Activated T-cell treated with anti-CD3 and anti-CD28 coated beads for 4 hours (primary cell): ENCODE measurements at places on chromosomes 5 and 9.

DNA sequence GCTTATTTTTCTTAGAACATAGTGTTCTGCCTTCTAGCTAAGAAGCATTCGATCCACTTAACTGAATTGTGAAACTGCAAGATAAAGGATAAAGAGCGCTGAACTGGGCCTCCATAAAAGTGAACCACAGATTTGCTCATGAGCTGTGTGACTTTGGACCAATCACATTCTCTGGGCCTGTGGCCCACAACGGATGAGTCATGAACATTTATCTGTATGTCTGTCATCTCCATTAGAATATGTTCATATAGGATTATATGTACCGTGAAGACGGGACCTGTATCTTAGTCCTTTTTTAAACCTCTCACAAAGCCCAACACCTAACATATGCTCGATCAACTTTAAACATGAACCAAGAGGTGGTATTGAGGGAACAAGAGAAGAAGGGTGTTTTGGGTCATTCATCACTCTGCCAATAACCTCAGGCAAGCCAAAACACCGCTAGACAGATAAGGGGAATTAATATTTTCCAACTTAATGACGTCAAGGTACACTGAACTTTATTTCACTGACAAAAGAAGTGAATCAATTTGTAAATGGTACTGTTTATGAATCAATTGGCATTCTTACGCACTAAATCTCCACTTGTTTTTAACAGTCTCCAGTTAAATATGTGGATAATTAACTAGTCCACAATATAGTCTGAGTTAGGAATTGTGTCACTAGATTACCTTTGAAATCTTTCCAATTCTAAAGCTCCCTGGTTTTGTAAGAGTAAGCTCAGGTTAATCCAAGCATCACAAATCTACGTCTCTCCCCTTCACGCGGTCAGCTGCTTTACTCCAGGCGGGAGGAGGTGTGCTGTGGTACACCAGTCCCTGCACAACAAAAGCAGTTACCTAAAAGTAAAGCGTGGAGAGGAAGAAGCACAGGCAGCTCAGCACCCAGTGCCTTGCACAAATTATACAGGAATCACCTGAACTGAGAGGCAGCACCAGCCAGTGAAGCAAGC is 1.6 kb downstream of the TMEM245 start:
- peak; percentile 31 for DNase-seq

DNA sequence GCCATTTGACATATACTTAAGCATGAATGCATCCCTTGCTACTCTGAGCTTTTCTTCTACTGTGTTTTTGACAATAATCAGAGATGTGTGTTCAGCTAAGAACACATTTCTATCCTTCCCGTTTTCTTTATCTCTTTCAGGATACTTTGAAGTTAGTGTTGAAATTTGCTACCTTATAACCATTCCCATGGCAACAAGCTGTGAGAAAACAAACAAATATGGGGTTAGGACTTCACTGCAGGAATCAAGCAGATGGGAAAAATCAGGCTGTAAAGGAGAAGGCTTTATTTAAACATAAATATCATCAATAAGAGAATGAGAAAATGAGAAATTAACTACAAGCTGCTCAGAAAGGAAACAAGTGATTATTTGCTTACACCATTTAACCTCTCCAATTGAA is 35.2 kb downstream of the ZCCHC9 start:
- no peak for DNase-seq

DNA sequence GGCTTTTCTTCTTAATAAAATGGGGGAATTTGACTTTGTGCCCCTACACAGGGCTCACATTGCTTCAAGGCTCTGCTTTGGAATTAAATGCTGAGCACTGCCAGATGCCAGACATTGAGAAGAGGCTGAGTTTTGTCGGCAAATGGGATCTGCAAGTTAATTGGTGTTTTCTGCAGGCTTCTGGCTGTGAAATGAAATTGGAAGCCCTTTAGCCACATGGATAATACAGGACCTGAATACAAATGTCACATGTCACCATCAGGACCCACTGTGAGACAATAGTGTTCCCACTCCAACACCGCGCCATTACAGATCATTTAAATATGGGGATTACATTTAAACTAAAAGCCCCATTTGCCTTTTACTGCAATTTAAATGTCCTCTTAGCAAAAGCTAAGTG is 164.4 kb downstream of the ZSWIM6 start:
- DNase-seq, result no peak

- no peak for DNase-seq
Observed at GRCh38 chr9:74985041-74985440, 32.3 kb upstream of the C9orf40 start.

DNA sequence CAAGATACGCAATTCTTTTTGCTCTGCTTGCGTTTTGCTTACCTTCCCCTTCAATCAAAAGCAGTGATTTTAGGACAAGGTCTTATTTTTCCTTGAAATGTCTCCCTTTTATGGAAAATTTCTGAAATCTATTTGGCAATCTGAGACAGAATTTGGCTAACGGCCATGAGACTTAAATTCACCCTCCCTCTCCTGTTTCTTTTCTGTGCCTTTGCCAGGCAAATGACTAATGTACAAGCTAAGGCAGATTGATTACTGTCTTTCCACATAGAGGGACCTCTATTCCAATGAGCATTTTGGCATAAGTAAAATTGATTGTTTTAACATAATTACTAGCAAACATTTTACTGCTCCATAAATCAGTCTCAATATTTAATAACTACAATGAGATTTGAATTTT is 31.7 kb downstream of the FAM81B start:
- no peak for DNase-seq

DNA sequence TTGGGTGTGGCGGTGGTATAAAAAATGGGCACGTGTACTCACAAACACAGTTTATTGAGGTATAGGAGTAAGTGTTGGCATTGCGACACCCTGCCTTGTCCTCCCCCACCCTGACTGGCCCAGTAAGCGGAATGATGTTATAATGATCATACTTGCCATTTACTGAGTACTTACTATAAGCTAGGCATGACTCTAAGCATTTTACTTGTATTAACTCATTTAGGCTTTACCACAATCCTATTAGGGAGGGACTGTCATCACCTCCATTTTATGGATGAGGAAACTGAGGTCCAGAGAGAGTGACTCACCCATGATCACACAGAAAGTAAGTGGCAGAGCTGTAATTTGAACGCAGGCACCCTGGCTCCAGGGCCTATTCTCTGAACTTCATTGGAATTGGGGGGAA is 2.3 kb downstream of the SMIM3 start:
- no peak for DNase-seq

DNA sequence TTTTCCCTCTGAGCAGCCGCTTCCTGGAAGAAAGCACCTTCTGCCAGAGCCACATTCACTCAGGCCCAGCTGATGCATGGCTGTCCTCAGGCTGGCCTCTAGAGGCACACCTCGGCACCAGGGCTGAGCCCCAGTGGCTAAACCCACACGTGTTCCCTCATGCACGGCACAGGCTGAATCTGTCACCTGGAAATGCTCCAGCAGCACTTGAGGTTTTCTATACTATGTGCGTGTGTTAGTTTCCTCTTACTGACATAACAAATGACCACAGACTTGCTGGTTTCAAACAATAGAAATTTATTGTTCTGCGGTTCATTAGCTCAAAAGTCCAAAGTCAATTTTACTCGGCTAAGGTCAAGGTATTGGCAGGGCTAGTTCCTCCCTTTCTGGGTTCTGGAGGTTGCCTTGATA is 141.4 kb downstream of the LRRC70 start:
- no peak for DNase-seq

GRCh38 chr5:60143942-60144549 is 250.5 kb upstream of the PDE4D start:
- DNase-seq, result no peak

DNA sequence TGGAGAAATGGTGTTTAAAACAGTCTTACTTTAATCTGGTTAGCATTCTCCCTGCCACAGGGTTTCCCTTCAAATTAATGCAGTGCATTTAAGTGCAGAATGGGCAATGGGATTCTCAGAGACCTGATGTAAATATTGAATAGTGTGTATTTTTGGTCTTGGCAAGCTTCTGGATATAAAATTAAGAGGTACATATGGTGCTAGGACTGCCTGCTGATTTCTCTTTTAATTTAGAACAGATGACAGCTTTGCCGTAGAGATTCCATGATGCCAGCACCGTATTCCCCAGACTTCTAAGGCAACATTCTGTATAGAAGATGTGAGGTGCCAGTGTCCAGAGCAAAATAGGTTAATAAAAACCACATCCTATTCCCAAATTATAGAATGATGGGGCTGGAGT is 1.9 kb downstream of the MTAP start:
- no peak for DNase-seq

GRCh38 chr5:75363111-75363510 is 26.1 kb downstream of the HMGCR start:
- no peak for DNase-seq

DNA sequence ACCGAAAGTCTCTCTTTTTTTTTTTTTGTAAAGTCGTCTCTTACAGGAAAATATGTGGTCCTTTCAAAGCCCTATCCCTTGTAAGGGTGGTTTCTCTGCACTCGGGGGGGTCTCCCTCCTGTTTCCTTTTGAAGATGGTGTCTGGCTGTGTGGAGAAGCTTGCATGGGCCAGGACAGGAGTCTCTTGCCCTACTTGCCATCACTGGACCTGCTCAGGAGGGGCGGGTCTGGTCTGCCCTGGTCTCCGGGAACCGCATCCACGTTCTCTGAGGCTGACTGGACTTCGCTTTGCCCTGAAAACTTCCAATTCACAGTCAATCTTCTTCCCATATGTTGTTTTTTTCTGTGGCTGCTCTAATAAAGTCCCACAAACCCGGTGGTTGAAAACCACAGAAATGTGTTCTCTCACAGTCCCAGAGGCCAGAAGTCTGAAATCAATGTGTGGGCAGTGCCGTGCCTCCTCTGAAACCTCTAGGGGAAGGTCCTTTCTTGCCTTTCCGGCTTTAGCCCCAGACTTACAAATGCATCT is 92.9 kb upstream of the IER5L start:
- no peak for DNase-seq

DNA sequence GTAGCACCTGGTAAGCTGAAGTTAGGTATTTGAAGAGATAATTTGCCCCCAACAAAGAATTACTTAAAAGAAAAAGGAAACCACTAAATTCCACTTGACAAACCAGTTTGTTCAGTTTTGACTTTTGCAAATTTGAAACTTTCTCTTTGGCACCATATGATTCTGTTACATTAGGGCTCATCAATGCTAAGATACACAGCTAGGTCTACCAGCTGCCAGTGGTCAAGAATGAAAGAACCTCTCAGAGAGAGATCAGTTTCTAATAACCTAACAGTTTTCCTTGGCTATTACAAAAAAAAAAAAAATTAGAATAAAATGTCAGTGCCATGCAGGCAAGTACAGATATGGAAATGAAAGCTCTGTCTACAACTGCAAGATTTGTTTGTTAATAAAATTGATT is 92.3 kb downstream of the CAAP1 start:
- DNase-seq, result no peak

- no peak for DNase-seq
Observed at GRCh38 chr9:95143591-95144561, 173.6 kb downstream of the FANCC start.

DNA sequence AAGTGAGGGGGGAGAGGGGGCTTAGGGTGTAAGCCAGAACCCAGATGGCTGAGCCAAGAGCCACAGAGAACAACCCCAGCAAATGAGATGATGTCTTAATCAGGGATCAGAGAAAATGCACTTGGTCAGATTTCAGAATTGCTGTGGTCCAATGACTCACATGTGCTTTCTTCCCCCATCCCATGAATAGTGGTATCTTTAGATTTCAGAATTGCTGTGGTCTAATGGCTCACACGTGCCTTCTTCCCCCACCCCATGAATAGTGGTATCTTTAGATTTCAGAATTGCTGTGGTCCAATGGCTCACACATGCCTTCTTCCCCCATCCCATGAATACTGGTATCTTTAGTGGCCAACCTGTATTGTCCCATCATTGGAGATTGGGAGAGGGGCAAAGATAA is 59.9 kb downstream of the IRX2 start:
- no peak for DNase-seq

- no peak for DNase-seq
Observed at GRCh38 chr9:116152390-116152789, 1.2 kb upstream of the PAPPA start.

DNA sequence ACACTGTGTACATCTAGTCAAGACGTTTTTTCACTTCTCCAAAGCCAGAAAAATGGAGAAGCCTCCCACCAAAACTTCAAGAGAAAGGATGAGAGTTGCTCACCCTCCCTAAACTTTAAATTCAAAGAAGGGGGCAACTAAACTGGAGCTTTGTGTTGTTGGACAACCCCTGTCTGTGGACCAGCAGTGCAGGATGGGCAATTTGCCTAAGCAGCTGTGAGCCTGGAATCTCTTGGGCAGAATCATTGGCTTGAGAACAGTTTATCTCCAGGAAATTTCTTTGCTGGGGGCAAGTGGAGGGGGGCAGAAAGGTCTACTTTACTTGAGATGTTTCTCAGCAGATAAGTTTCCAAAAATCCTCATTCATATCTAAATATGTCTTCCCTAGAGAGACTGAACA is 151.8 kb downstream of the MUSK start:
- no peak for DNase-seq

DNA sequence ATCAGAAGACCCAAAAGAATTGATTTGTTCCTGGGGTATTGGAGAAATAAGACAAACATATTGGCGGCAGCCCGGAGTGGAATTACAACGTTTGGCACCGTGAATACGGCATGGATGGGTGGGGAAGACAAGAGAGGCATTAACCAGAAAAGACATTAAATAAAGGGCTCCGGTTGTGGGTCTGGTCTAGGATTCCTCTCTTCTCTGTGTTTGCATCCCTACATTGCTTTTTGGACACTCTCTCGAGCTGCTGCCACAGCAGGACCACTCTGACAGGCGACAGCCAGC is 138.7 kb upstream of the PALM2AKAP2 start:
- no peak for DNase-seq

- no peak for DNase-seq
Observed at GRCh38 chr5:1003296-1003937, 5.2 kb upstream of the NKD2 start.

DNA sequence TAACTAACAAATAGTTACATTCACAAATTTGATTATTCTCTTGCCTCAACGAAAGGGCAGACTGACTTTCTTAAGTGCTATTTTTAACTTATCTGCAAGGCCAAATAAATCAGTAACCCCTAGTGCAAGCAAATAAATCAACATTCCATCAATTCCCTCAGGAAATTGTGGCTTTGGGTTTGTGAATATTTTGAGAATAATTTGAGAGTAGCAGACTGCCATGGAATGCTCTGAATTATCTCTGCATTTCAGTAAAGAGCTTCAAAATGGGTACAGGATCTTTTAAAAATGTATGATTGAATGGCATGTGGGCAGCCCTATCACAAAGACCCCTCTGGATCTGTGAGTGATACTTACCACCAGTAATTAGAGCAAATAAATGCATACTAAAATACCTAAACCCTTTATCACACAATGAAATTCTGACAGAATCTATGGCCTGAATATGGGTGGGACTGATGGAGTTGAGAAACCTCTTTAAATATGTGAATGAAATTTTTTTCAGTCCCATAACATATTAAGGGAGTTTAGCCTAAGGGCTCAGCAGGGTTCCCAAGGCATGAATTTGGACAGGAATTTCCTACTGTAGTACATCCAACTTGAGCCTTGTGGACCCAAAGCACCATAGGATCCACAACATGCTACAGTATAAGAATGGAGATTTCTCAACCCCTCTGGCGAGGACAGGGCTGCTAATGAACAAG is 92.5 kb upstream of the ITGA2 start:
- DNase-seq, result no peak

- no peak for DNase-seq
Observed at GRCh38 chr5:138351517-138351916, 968 bp upstream of the KDM3B start.
